BJ (cell line): ENCODE measurements at places on chromosomes 4 and X. TPM values are rescaled to one million over a fixed set of nuclear protein-coding genes. Genes with fewer than 3 reads are reported as not detected.

DNA sequence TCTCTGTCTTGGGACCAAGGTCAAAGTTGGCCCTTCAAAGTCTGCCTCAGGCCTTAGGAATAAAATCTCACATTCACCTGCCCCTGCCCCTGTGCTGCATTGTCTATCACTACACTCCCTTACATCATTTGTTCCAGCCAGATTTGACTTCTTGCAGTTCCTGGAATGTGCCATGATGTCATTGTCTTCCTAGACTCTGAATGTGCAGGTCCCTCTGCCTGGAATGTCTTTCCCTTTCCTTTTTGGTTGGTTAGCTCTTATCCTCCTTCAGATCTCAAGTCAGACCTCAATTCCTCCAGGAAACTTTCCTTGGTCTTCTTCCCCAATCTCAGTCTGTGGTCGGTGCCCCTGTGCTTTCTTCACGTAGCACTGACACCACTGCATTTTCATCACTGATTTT, 67.7 kb upstream of the EFNB1 start:
- no peak for DNase-seq

DNA sequence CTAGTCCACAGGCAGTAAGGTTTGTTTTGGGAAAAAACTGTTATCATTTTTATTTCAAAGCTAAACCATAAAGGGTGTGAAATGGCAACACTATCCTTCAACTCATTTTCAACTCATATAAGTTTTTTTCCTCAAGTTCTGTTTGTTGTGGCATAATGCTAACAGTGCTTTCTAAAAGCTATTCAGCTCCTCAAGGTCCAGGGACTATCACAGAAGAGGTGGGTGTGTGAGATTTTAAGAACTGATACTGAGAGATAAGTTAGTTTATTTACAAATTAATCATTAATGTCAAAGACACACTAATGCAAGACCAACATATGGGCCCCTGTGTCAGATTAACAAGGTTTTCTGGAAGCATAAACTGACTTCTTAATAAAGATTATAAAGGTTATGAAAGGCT, 11.8 kb downstream of the UGT2B15 start:
- no peak for DNase-seq

DNA sequence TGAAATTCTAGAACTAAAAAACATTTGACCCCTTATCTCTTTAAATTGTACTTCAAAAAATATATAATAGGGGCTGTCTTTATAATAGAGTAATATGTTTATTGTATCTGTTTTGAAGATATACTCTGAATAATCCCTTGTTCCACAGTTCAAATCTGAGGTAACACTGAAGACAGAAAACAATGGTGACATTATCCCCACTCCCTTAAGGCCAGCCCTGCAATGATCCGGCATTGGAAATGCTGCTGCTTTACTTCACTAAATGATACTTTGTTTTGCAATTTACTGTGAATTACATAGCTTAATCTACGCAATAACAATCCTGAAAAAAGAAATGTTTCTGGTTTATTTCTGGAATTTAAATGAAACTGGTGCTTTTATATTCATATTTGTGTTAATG, 34.4 kb upstream of the ZFP42 start:
- DNase-seq: no peak

DNA sequence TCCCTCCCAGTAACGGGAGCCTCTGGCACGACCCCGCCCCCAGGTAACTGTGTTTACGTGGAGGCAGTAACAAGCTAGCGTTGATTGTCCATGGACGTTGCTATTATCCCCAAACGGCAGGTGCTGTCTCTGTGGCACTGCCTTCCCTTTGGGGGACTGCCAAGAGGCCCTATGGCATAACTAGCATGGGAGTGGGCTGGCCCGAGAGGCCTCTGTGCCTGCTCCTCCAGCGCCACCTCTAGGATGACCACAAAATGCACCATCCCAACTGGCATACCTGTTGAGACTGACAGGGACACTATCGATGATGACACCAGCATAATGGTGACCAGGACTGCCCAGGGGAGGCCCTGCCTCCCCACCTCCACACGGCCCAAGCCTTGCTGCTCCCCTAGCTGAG, 1.5 kb downstream of the SRPK3 start:
- DNase-seq: no peak

GRCh38 chr4:5780831-5781480, 70.0 kb downstream of the EVC start:
- peak; percentile 84 for DNase-seq

DNA sequence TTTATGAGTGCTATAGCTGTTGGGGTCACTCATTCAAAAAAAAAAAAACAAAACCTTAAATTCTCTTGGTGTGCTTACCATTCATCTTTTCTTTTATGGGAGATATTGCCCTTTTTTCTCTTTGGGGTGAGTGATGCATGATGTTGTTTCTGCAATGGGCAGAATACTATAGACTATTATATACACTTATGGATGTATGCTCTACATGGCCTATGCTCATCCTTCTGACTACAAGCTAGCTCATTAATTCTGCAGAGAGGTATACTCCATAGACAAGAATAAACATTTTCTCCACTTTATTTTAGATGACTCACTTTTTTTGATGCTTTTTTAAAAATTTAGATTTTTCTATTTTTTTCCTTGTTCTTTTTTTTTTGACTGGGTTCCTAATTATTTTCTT, 160.3 kb upstream of the ANK2 start:
- DNase-seq: no peak

DNA sequence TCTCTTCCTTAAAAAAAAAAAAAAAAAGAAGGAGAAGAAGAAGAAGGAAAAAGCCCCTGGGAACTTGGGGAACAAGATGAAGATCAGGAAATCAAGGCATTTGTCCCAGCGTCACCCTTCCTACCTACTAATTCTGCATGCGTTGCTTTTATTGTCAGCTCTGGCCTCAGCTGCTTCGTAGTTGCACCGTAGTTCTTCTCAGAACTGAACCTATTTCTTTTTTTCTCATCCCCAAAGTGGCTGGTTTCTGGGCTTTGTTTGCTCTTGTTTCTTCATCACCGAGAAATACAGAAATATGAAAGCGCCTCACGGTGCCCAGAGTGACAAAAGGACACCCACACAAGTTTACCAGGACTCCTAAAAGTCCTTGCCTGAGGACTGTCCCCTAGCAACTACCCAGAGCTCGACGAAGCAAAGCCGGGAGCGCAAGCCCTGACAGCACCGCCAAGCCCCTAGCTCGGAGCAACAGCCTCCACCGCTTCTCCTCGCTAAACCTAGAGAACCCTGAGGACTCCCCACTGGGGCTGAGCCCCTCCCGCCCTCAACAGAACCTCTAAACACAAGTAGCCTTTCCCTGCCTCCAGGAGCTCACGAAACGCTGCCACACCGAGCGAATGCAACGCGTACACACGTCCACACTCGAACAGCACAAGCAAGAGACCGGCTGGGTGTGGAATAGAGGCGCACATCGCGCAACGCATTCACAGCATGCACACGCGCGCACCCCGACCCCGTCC, 710 bp downstream of the PRKG2 start:
- DNase-seq: no peak

STPG2 gene
- polyA plus RNA-seq: not detected in 2 replicates
